Activated naive CD4-positive, alpha-beta T cell treated with anti-CD3 and anti-CD28 coated beads for 36 hours (primary cell): ENCODE measurements at places on chromosomes 12 and 14.

DNA sequence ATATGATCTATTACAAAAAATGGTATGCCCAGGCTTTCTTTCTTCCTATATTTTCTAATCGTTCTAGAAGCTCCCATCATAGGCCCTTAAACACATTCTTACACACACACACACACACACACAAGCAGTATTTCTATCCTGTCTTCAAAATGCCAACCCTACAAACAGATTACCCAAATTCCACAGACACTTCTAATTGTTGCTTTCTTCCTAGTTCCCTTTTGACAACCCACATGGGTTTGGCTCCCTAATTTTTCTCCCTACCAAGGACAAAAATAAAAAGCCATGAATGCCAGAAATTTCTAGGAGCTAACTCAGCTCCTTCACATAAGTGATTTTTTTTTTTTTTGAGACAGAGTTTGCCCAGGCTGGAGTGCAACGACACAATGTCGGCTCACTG lies 60.3 kb upstream of the NTF3 start:
- H3K4me1 ChIP-seq: no peaks in the 10 kb centered on the region
- DNase-seq: no peak
- no peaks in the 10 kb centered on the region for H3K27me3 ChIP-seq

- H3K4me3 ChIP-seq: peak overlapping the region; percentile 70
- peaks cover 62% of the 10 kb centered on the region for H3K4me1 ChIP-seq
- peak overlapping the region; percentile 97 for H3K27ac ChIP-seq
Measured at GRCh38 chr12:94207849-94208621, 59.7 kb downstream of the PLXNC1 start.

- no peaks in the 10 kb centered on the region for H3K27me3 ChIP-seq
- no peak overlapping the region for H3K4me3 ChIP-seq
- peak; percentile 8 for DNase-seq
- H3K36me3 ChIP-seq: peaks cover 7% of the 10 kb centered on the region
- no peak overlapping the region for H3K27ac ChIP-seq
Measured at GRCh38 chr14:66998013-66998412, 191.2 kb upstream of the GARIN2 start.

DNA sequence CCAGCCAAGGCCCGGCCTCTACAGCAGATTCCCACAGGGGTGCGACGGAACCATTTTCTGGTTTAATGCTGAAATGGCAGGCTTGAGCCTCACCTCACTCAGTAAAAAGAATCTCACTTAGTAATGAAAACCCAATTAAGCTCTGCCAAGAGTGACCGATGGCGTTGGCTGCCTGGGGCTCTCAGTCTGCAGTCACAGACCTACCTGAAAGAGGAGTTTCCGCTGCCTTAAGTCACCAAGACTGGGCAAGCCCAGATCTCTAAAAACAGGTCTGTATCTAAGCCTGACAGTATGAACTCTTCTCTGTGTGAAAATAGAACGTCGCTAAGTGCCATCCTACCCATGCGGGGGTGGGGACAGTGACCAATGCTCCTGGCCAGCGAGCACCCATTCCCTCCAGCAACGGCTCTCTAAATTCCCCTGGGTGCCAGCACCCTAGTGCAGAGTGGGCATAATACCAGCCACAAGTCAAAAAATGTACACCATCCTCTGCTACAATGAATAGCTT lies 107.3 kb downstream of the FOXN3 start:
- H3K4me1 ChIP-seq: peaks cover 32% of the 10 kb centered on the region
- DNase-seq: no peak
- peaks cover 2% of the 10 kb centered on the region for H3K36me3 ChIP-seq
- no peak overlapping the region for H3K4me3 ChIP-seq
- H3K27me3 ChIP-seq: no peaks in the 10 kb centered on the region

GRCh38 chr14:57928732-57929131 lies 62.8 kb upstream of the SLC35F4 start:
- H3K27ac ChIP-seq: no peak overlapping the region
- H3K4me3 ChIP-seq: no peak overlapping the region

- H3K4me3 ChIP-seq: no peak overlapping the region
- no peaks in the 10 kb centered on the region for H3K36me3 ChIP-seq
- no peaks in the 10 kb centered on the region for H3K4me1 ChIP-seq
- H3K27me3 ChIP-seq: peaks cover 2% of the 10 kb centered on the region
- H3K27ac ChIP-seq: no peak overlapping the region
- DNase-seq: no peak
Measured at GRCh38 chr12:118685983-118686607, 295.2 kb upstream of the SRRM4 start.

DNA sequence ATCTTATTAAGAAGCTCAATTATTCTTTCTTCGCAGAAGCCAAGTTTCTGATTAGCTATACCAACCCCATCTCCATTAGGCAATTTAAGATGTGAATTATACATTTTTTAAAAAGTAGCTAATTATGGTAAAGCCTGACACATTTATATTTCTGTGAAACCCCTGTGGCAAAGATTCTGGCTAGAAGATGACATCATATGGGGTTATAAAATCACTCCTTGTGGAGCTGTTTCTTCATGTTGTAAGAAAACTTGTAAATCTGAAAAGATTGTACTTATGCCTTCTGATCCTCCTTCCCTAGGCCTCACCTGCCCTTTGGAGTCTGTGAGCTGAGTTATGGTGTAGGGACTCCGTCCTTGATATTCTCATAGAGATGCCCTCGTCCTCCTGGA lies 78.1 kb downstream of the CHST11 start:
- peaks cover 31% of the 10 kb centered on the region for H3K4me1 ChIP-seq
- H3K4me3 ChIP-seq: no peak overlapping the region
- H3K36me3 ChIP-seq: peaks cover 3% of the 10 kb centered on the region
- H3K27ac ChIP-seq: no peak overlapping the region

DNA sequence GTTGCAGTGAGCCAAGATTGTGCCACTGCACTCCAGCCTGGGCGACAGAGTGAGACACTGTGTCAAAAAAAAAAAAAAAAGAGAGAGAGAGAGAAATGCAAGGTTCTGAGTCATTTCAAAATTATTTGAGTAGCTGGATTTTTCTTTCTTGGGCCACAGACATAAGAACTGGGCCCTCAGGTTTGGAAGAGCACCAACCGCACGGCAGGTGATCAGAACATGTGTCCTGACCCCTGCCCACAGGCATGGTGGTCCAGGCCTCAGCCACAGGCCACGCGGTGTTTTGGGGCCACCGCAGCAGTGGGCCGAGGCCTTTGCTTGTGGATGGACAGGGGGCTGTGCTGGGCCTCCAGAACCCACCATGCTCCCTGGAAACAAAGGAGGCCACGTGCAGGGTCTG lies 126.7 kb downstream of the CALM1 start:
- H3K4me1 ChIP-seq: no peaks in the 10 kb centered on the region
- H3K27ac ChIP-seq: no peak overlapping the region
- DNase-seq: no peak
- H3K4me3 ChIP-seq: no peak overlapping the region

- H3K27me3 ChIP-seq: peaks cover 8% of the 10 kb centered on the region
- DNase-seq: no peak
- H3K27ac ChIP-seq: no peak overlapping the region
- H3K4me3 ChIP-seq: no peak overlapping the region
Measured at GRCh38 chr14:105745433-105746123, 219.2 kb downstream of the TMEM121 start.

DNA sequence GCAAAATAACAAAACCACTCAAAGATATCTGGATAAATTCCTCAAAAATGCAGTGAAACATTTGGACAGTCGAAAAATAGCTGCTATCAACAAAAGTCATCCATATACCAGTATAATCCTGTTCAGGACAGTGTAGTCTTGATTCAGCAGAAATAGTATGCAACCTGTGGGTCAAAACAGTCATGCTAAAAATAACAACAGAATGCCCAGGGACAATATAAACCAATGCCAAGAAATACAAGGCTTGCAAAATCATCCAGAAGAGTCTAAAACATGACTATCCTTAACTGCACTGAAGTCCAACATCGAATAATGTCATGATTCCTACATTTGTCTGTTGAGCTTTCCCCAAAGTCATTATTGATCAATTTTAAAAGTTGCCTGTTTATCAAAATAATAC lies 425.9 kb downstream of the FSCB start:
- no peaks in the 10 kb centered on the region for H3K4me1 ChIP-seq
- no peak overlapping the region for H3K27ac ChIP-seq
- H3K4me3 ChIP-seq: no peak overlapping the region
- H3K27me3 ChIP-seq: no peaks in the 10 kb centered on the region
- no peak for DNase-seq
- no peaks in the 10 kb centered on the region for H3K36me3 ChIP-seq

DNA sequence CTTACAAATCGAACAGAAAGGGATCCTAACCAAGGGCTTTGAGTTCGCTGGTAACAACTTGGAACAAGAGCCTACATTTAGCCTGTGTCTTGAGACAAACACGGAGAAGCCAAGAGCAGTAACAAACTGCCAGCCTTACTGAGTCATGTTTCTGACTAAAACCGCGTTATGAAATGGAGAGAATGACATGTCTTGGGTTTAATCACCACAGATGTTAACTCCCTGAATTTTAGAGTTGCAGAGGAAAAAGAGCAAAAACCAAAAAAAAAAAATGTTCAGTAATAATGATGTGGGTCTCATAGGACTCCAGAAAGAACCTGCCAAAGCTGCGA lies 1.0 kb downstream of the BLTP3B start:
- H3K4me3 ChIP-seq: peak overlapping the region; percentile 91
- H3K27me3 ChIP-seq: no peaks in the 10 kb centered on the region
- peak overlapping the region; percentile 97 for H3K27ac ChIP-seq
- H3K36me3 ChIP-seq: peaks cover 5% of the 10 kb centered on the region
- peak; percentile 59 for DNase-seq

- H3K4me1 ChIP-seq: no peaks in the 10 kb centered on the region
- no peak overlapping the region for H3K4me3 ChIP-seq
- H3K27ac ChIP-seq: no peak overlapping the region
- DNase-seq: peak; percentile 11
- H3K27me3 ChIP-seq: peaks cover 25% of the 10 kb centered on the region
- H3K36me3 ChIP-seq: no peaks in the 10 kb centered on the region
Measured at GRCh38 chr12:98439981-98440581, 75.3 kb upstream of the TMPO start.

DNA sequence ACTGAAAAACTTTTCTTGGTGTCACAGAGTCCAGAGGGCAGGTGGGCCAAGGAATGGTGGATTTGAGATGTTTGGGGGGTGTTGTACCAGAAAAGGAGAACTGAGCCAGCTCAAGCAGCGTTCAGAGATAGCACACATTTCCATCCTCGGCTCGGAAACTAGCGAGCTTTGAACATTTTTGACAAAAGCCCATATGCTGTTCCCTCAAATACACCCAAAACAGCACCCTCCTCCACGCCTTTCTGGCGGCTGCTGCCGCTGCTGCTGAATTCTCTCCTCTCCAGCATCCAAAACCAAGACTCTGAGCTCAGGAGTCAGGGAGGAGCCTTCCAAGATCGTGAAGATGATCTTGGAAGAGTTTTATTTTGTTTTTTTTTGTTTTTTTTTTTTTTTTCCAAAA lies 961 bp downstream of the SRRM4 start:
- no peak overlapping the region for H3K27ac ChIP-seq
- H3K4me1 ChIP-seq: no peaks in the 10 kb centered on the region
- H3K36me3 ChIP-seq: no peaks in the 10 kb centered on the region

GRCh38 chr12:82912406-82912805 lies 225.7 kb downstream of the TMTC2 start:
- H3K27me3 ChIP-seq: no peaks in the 10 kb centered on the region
- H3K27ac ChIP-seq: no peak overlapping the region
- H3K4me1 ChIP-seq: no peaks in the 10 kb centered on the region
- no peak for DNase-seq
- no peak overlapping the region for H3K4me3 ChIP-seq

- H3K27me3 ChIP-seq: no peaks in the 10 kb centered on the region
- no peaks in the 10 kb centered on the region for H3K36me3 ChIP-seq
- no peak overlapping the region for H3K4me3 ChIP-seq
Measured at GRCh38 chr12:29961231-29961630, 177.5 kb upstream of the TMTC1 start.

DNA sequence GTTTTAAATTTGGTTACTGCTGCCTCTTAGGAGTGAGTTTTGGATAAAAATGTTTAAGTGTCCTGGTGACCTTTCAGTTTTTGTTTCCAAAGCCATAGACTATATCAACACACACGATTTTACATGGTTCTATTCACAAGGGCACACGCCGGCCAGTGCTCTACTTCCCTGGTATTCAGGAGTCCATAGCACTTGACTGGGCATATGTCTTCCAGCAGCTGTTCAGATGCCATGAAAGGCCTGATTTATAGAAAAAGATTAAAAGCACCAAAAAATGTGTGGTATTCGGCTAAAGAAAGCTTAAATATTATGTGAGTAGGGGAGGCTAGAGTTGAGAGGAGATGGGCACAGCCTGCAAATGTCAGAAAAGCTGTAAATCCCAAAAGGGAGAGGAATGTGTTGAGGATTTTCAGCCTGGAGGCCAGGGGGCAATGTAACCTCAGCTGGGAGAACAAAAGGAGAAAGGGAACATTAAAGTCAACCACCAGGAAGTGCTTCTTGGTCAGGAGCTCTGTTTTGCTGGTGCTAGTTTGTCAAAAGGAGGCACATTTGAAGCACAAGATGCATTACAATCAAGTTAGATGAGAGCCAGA lies 478.4 kb downstream of the RAD51B start:
- no peak overlapping the region for H3K4me3 ChIP-seq
- no peaks in the 10 kb centered on the region for H3K27me3 ChIP-seq
- peaks cover 7% of the 10 kb centered on the region for H3K36me3 ChIP-seq
- H3K27ac ChIP-seq: no peak overlapping the region
- peaks cover 26% of the 10 kb centered on the region for H3K4me1 ChIP-seq
- no peak for DNase-seq

DNA sequence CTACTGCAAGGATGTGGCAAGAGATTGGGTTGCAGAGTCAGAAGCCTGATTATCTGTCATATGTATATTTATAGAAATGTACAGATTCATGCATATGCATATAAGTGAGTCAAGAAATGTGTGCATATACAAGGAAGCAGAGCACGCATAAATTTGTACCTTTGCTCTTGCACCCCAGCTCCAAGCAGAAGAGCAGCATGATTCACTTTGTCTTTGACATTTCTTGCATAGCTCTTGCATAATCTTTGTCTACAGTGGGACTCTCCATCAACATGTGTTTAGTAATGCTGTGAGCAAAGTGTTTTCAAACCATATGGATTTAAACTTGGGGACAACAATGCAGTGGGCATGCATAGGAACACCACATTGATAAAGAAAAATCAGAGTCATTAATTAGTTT lies 330.7 kb upstream of the DCN start:
- peaks cover 2% of the 10 kb centered on the region for H3K4me1 ChIP-seq
- H3K36me3 ChIP-seq: no peaks in the 10 kb centered on the region
- H3K4me3 ChIP-seq: no peak overlapping the region
- H3K27ac ChIP-seq: no peak overlapping the region
- no peaks in the 10 kb centered on the region for H3K27me3 ChIP-seq
- DNase-seq: no peak

GRCh38 chr12:69508091-69508490 lies 37.9 kb downstream of the FRS2 start:
- no peak overlapping the region for H3K4me3 ChIP-seq
- H3K27ac ChIP-seq: no peak overlapping the region
- peaks cover 45% of the 10 kb centered on the region for H3K4me1 ChIP-seq
- DNase-seq: no peak
